Activated T-cell treated with anti-CD3 and anti-CD28 coated beads for 48 hours (primary cell): ENCODE measurements at places on chromosomes 2 and 18.

DNA sequence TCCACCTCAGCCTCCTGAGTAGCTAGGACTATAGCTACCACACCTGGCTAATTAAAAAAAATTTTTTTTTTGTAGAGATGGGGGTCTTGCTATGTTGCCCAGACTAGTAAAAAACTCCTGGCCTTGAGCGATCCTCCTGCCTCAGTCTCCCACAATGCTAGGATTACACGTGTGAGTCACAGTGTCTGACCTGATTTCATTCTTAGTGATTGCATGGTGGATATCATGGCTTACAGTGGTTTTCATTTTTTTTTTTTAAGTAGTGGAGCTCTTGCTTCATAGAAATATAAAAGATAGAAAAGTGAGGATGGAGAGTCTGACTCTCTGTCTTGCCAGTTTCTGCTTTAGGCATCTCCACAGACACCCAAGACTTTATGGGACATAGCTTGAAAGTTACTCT, 83.6 kb downstream of the CDC42EP3 start:
- DNase-seq: no peak

GRCh38 chr2:212001325-212001724, 537.3 kb downstream of the ERBB4 start:
- no peak for DNase-seq

- DNase-seq: no peak
These were observed 1.1 kb downstream of the CYBRD1 start for GRCh38 chr2:171523088-171524017.

DNA sequence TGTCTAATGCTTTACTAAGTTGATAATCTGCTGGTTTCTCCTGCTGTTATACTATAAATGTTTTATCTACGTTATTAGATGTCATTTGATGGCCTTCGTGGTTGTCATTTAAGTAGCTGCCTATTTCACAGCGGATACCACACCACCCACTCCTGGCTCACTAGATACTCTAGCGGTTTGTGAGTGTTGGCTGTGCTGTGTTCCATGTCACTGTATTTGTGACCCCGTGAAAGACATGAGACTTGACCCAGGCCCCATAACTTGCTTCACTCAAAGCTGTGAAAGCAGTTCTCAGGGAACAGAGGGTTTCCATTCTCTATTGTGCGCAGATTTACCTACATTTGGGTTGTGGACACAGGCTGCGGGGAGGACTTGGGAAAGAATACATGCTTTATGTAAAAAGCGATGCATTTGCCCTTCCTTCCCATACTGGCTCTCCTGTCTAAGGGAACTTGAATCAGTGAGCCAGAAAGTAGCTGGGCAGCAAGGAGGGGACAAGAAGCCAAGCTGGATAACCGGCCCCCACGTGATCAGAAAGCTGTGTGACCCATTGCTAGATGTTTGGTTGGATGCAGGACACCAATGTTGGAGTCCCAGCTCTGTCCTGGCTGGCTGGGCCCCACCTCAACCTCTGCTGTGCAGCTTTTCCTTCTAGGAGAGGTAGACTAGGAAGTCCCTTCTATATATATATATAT, 52.2 kb downstream of the PLB1 start:
- no peak for DNase-seq

DNA sequence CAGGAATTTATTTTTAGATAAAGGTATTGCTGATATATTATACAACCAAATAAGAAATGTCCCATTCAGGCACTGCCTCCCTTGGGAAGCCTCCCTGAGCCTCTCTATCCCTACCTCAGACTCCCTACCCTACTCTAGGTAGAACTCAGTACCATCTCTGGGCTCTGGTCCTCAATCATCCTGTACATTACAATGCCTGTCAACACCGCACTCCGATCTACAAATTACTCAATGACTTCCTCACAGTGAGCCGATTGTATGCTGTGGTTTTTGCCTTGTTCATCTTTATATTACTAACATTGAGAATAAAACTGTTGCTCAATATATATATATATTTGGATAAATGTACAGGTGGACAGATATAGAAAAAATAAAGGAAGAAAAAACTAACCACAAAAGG, 207.5 kb downstream of the STK39 start:
- no peak for DNase-seq

- no peak for DNase-seq
These were observed 50.5 kb downstream of the MTA3 start for GRCh38 chr2:42618972-42619371.

- no peak for DNase-seq
These were observed 29.8 kb downstream of the GPR39 start for GRCh38 chr2:132446444-132446843.

DNA sequence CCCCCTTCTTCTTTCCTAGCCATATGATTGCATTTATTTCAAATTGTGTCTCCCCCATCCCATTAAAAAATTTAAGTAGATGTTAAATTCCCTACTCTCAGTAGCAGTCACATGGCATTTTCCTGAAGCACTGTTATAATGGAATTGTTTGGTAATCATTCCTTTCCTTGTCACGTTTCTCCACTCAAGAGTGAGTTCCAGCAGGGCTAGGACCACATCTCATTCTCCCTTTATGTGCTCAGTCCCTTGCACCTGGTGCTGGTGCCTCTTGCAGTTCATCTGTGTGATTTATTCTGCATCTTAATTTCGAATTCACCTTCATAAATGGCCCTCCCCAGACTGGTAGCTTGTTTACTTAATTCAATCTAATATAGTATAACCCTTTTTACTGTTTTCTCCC, 70.3 kb upstream of the NOSTRIN start:
- DNase-seq: no peak

GRCh38 chr2:10271509-10271908, 31.2 kb upstream of the HPCAL1 start:
- no peak for DNase-seq

DNA sequence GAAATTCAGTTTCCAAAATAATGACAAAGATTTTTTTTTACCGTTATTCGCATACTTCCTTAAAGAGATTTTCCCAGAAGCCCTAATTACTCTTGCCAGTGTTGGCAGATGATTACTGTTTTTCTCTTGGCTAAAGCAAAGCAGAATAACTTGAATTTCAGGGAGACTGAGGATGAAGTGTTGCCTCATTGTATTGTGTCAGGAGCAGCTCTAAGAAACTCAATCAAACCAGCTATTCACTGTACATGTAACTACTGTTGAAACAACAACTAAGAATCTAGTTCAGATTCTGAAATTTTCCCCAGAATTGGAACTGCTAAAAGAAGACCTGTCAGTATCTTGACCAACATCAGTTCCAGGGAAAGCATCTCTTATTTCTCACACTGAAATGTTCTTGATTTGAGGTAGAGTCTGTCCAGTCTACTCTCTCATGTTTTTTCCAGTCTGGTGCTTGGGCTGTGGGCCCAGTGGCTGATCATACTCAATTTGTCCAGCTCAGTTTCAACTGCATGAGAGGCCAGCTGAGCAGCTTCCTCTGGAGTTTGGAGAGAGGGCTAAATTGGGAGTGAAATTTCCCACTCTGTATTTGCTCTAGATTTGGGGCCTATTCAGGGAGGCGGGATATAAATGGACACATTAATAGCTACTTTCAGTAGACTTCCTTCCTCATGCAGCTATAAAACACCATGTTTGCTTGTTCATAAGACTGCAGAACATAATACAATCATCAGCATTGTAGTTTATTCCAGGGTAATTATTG, 78.5 kb downstream of the PPP1R1C start:
- no peak for DNase-seq

DNA sequence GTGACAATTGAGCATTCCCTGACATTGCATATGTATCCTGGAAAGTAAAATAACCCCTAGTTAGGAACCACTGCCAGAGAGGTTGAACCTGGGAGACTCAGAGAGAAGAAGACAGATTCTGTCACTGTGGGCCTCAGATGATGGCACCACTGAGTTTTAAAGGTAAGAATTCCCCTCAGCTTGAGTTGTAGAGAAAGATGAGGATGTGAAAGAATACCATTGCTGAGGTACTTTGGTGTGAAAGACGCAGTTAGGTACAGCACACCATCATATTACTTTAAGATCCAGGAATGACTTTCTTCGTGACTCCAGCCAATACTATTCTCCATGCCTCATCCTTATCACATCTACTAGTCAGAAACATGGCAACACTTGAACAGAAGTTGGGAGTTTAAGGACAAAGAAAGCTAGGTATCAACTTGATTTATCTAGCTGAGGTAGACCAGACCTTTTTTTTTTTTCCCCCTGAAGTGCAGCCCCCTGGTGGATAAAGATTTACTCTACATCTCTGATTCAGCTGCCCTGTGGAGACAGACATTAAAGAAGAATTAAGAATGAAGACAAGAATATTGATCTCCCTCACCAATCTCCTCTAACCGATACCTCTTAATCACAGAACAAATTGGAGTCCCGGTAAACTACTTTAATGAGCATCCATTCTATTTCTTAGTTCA, 630.5 kb upstream of the FANCL start:
- DNase-seq: no peak

GRCh38 chr2:149894226-149894625, 306.7 kb upstream of the MMADHC start:
- DNase-seq: no peak

DNA sequence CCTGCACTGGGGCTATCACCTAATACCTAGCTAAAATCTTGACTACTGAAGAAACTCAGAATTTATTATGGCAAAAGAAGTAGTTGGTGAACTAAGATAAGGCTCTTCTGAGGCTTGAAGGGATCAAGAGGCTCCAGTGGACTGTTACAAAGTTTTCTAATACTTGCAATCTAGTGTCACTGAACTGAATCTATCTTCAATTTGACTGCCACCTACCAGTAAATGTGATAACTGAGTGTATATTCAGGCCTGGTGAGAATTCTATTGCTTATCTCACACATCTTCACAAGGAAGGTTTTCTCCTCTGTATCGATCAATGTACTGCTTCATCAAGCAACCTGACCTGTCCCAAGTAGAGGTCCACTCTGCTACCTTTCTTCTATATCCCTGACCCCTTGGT, 40.8 kb downstream of the DARS1 start:
- no peak for DNase-seq

DNA sequence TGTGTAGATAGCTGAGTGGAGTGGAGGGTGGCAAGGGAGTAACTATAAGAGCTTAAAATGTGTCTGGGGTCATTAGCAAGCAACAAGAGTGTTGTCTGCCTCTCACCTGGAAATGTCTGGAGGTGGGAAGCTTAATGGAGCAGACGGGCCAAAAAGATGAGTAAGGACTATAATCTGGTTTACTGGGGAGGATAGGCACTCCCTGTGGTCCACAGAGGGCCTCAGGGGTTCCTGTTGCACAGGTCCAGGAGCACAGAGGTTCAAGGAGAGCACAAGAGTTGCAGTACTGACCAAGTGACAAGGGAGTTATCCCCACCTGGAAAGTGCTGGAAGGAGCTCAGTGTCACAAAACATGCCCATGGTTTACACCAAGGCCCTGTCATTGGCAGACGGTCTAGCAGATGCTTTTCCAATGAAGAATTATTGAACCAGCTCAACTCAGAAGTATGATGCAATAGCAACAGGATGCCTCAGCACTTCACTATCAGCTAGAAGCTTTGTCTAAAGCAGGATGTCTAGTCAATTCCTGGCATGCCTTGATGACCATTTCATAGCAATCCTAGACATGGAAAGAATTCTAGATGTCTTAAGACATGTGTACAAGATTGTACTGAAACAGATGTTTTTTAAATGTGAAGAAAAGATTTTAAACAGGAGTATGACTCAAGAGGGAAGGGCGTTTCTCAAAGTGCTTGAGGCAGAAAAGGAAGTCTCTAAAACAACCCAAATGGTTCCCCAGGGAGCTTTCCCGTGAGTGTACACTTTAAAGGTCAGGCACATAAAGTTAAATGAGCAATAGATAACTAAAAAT, 62.9 kb upstream of the SERPINE2 start:
- DNase-seq: no peak
